ENCODE measurements at places on chromosomes 13 and 19.

- DNase-seq, result no peak
Observed at GRCh38 chr13:109163037-109163379, 533.6 kb downstream of the MYO16 start.

- DNase-seq, result no peak
Observed at GRCh38 chr19:8238251-8238650, 29.1 kb downstream of the CERS4 start.

- DNase-seq, result no peak
Observed at GRCh38 chr13:49452725-49453457, 8.8 kb downstream of the SETDB2 start.

- peak; percentile 37 for DNase-seq
Observed at GRCh38 chr19:49442771-49443365, 1.5 kb upstream of the SLC17A7 start.

DNA sequence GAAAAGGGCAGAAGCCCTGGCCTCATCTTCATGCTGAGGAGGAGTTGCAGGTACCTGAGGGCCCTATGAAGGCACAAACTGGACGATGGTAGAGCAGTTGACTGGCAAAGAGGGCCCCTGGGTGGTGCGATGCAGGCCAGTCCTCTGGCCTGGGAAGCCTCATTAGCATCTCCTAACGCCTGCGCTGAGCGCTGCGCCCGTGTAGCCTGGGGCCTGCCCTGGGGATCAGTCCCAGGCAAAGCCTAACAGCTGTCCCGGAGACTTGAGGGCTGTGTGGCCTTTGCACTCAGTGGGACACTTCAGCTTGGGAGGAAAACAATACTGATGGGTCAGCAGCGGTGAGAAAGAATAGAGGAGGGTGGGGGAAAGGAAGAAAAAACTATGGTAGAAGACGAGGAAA, 187.7 kb downstream of the RAP2A start:
- no peak for DNase-seq

DNA sequence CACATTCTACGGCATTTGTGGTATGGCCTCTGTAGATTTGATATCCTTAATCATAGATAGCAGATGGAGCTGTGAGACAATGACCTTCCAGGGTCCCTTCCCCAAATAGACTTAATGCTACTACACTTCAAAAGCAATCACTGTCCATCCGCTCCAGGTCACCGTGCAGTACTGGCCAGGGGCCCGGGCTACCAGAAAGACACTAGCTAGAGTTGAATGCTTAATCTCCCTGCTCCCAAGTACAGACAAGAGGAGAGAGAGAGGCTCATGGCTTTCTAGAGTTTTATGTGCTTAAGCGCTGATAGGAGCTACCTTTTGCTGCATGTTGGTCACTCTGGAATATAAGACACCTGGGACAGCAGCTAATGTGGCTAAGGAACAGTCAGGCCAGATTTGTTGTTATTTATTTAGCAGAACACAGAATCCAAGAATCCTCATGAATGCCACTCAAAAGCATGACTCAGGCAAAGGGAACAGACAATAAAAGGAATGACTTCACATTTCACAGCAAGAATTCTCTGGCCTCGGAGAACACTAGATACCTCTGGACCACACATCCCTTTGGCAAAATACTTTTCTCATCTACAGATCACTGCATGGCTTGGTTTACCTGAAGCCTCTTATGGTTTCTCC, 165.0 kb downstream of the LACC1 start:
- no peak for DNase-seq

DNA sequence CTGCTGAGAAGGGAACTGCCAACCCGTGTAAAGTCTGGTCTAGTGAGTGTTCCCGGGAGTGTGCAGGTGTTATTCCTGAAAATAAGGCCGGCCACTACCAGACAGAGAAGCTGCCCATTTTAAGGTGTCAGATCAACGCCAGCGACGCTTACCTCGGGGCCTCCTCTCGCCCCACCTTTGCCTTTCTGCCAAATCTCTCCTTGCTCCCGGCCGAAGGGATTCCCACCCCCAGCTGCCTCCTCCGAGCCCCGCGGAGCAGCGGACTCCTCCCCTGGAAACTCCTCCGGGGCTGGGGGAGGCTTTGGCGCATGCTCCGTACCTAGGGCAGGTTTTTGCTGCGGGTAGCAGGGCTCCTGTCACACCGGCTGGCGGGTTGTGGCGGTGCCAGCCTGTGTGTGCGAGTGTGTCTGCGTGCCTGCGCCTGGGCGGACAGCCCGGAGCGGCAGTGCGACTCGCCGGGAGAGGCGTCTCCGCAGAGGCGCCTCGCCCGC, at the start of gene HS6ST3:
TSS of gene HS6ST3 (plus strand) at position 359 of the 491 bp plus-strand sequence.
- no peak for DNase-seq

DNA sequence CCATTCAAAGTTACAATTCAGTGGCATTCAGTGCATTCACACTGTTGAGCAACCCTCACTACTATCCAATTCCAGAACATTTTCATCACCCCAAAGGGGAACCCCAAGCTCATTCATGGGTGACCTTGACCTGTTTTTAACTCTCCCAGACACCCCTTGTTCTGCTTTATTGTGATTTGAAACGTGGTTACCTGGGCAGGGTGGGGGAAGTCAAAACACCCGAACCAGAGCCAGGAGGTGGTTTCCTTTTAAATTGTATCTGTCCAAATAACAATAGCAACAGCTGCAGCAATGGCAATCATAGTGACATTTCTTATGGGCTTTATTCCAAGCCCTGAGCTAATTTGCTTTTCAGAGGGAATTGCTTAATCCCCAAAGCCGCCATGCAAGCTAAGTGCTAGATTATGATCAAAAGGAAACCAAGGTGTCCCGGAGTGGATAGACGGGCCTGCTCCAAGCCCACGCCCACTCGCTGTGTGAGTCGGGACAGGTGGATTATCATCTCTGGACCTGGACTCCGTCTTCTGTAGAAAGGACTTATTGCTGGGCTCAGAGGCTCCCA, 6.1 kb downstream of the PTGIR start:
- DNase-seq, result no peak

DNA sequence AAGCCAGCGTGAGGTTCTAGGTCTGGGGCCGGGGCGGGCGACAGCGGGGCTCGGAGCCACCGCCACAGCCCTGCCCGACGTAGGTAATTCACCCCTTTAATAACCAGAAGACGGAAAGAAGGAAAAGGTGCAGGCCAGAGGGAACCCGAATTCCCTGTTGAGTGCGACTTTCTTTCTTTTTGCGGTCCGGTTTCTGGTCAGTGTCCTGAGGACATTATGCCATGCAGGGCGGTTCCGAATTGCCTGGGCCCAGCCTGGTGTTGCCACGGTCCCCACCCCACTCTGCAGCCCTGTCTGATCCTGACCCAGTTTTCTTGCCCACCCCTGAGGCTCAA, 18.4 kb upstream of the TFDP1 start:
- DNase-seq, result no peak
